ENCODE measurements at places on chromosomes 1 and 21. TPM values are rescaled to one million over a fixed set of nuclear protein-coding genes. Genes with fewer than 3 reads are reported as not detected.

DNA sequence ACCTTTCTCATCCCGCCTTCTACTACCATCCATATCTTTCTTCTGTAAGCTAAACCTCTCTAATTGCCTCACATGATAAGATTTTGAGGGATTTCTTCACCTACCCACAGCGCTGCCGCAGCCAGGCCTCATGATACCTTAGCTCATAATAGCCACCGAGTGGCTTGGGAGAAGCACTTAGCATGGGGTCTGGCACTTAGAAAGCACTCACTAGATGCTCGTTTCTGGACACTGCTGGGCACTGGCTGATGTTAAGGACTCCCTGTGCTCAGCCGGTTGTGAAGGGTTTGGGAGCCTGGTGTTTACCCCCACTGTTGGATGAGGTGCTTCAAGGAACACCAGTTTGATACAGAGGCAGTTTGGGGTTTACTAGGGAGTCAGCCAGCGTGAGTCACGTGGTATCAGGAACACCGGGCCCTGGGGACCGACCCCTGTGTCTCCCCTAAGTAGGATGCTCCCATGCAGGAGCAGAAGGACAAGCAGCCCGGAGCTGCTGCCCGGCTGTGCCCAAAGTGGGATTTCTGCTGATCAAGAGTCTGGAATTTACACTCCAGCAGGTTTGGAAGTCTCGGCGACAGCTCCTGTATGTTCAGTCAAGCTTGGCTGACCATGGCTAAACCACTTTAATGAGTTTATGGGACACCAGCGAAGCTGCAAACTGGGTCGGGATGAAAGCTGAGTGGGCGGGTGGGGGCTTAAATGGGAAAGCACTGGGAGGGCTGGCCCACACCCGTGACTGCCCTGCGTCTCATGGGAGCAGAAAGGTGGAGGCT lies 63.3 kb downstream of the GALNT2 start:
- no peak for DNase-seq
- no peak overlapping the region for H3K4me3 ChIP-seq
- no peak overlapping the region for H3K27ac ChIP-seq
- no peaks in the 10 kb centered on the region for H3K27me3 ChIP-seq
- no peaks in the 10 kb centered on the region for H3K36me3 ChIP-seq

GRCh38 chr1:115506924-115507589 lies 134.7 kb upstream of the VANGL1 start:
- no peaks in the 10 kb centered on the region for H3K4me1 ChIP-seq
- no peak overlapping the region for H3K27ac ChIP-seq
- H3K27me3 ChIP-seq = peaks cover 15% of the 10 kb centered on the region
- DNase-seq = no peak
- no peak overlapping the region for H3K4me3 ChIP-seq
- H3K36me3 ChIP-seq = no peaks in the 10 kb centered on the region

DNA sequence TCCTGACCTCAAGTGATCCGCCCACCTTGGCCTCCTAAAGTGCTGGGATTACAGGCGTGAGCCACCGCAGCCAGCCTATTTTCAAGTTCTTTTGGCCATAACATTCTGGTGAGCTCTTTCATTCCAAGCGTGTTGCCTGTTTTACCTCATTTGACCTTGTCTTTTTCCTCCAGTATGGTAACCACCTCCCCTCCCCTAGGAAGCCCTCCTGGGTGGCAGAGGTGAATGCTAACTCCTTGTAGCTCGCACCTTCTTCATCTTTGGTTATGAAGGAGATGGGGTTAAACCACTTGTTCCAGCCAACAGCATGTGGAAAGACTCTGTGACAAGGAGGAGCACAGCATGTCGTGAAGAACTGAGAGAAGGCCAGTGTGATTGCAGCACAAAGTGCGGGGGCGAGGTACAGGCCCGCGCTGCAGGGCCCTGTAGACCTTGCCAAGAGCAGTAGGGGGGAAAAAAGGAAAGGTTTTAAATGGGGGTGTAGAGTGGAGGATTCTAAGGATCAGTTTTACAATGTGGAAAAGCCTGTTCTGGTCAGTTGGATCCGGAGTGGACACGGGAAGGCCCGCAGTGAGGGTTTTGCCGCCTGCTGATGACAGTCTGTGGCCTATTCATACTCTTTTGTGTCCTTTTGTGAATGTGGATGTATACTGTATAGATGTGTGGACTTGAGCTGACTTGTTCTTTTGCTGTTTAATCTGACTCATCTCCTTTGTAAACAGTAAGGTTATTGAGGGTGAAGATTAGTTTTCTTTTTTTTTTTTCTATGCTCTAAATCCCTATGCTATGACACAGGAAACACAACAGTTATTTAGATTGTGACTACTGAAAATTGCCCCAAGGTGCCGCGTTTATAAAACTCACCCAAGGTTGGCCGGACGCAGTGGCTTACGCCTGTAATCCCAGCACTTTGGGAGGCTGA lies 7.5 kb upstream of the ZNF436 start:
- H3K36me3 ChIP-seq = no peaks in the 10 kb centered on the region
- no peak overlapping the region for H3K27ac ChIP-seq
- no peaks in the 10 kb centered on the region for H3K27me3 ChIP-seq
- H3K4me1 ChIP-seq = no peaks in the 10 kb centered on the region
- H3K4me3 ChIP-seq = no peak overlapping the region

Gene FAM72B
- total RNA-seq = 0.47 TPM

Gene SERINC2
- total RNA-seq = 0.11 TPM

Gene TRAPPC10
- 101 TPM for total RNA-seq

DNA sequence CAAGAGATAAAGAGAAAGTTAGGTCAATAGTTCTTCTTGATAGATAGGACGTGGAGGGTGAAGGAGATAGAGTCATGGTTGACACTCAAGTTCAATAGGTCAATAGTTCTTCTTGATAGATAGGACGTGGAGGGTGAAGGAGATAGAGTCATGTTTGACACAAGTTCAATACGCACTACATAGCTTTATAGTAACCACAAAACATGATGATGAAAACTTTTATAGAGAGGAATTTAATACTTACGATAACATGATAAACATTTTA lies 5.8 kb upstream of the DDX59 start:
- no peak overlapping the region for H3K4me3 ChIP-seq
- H3K36me3 ChIP-seq = no peaks in the 10 kb centered on the region
- DNase-seq = no peak
- peaks cover 1% of the 10 kb centered on the region for H3K4me1 ChIP-seq
- H3K27me3 ChIP-seq = no peaks in the 10 kb centered on the region

- no peaks in the 10 kb centered on the region for H3K36me3 ChIP-seq
- H3K27me3 ChIP-seq = no peaks in the 10 kb centered on the region
- no peak for DNase-seq
- no peak overlapping the region for H3K27ac ChIP-seq
These were observed 885.2 kb upstream of the ADGRL2 start for GRCh38 chr1:80915491-80915890.

Gene PBX1
- 0.64 TPM for total RNA-seq

Gene ODF2L
- 68.1 TPM for total RNA-seq
